ENCODE measurements at places on chromosomes 3 and 15.

DNA sequence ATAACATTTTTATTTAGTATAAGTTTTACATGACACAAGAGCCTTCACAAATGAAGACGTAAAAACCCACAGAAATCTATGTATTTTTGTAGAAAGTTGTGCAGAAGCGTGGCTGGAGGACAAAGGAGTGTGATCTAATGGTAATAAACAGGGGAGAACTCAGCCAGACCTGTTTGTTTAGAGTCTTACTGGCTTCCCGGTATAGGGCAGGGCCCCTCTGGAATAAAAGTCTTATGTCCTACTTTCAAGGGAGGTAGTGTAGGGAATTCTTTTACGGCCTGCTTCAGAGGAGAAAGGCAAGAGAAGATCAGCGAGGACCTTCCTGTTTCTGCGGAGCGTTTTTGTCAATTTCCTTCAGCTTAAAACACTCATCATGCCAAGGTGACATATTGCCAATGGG is 103.6 kb downstream of the TGFBR2 start:
- DNase-seq = no peak

DNA sequence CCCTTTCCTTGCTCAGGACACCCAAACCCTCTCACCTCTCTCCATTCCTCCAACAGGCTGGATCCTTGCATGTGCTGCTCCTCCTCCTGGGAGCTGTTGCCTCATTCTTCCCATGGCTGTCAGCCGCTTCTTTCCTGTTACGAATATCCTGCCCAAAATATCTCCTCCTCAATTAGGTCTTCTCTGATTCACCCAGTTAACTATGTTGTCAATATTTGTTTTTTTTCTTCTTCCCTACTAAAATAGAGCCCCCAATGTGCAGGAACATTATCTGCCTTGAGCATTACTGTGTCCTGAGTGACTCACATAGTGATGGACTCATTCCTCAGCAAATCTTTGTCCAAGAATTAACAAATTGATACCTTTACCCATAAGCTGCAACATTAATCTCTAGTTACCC is 357.2 kb downstream of the CLSTN2 start:
- DNase-seq = no peak

DNA sequence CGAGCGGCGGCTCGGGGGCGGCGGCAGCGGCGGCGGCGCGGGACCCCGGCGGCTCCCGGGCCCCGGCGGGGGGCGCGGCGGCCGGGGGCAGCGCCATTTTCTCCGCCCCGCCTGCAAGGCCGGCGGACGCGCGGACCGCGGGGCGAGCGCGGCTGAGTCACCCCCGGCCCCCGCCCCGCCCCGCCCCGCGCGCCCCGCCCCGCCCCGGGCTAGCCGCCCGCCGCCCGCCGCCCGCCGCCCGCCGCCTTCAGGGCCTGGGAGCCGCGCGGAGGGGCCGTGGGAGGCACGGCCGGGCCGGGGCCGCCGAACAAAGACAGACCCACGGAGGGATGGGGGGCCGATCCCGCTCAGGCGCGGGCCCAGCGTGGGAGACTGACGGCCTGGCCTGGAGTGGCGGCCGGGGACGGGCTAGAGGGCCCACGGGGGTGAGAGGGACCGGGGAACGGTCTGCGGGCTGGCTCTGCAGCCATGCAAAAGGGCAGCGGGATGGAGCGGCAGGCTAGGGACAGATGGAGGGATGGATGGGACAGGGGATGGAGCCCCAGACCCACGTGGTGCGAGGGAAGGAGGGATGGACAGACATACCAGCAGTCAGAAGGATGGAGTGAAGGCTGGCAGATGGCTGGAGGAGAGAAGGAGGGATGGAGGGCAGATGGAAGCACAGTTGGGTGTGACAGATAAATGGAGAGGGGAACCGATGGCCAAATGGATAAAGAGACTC is at the start of gene EIF4E3:
TSS of gene EIF4E3 (minus strand) at position 132 of the 721 bp plus-strand sequence. CDS start at position 97, 35 bp downstream.
- peak; percentile 26 for DNase-seq

GRCh38 chr3:39067286-39067685 is 15.5 kb downstream of the WDR48 start:
- no peak for DNase-seq

GRCh38 chr3:145259166-145259880 is 901.7 kb downstream of the PLOD2 start:
- no peak for DNase-seq

DNA sequence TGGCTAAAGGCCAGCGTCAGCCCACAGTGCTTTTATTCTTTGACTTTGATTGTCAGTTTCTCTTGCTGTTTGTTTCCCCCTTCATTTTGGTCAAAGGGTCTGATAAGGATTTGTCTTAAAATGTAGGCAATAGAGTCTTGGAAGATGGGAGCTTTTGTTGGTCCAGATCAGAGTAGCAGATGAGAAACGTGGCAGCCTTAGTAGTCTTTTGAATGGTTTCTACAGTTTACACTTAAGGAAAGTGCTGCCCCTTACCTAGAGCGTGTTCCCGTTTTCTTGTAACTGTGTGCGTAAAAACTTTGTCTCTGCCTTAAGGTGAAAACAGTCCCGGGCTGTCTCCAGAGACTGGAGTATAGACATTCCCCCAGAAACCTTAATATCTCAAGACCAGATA is 630 bp downstream of the LXN start:
- DNase-seq = no peak

Measured in naive thymus-derived CD8-positive, alpha-beta T cell (primary cell).